Left cardiac atrium (tissue), 4 donors: ENCODE measurements at places on chromosomes 1 and 21. TPM values are rescaled to one million over a fixed set of nuclear protein-coding genes. Genes with fewer than 3 reads are reported as not detected.

ZBTB8A gene
- total RNA-seq: 4.7 TPM

FAM151A gene
- total RNA-seq: 0.15 TPM

TMCO4 gene
- total RNA-seq: 9.0 TPM

- DNase-seq: no peak
Observed at GRCh38 chr1:9537863-9538668, 1.2 kb upstream of the SLC25A33 start.

- DNase-seq: no peak
Observed at GRCh38 chr21:33377221-33377920, 25.8 kb upstream of the IFNGR2 start.

- DNase-seq: no peak
Observed at GRCh38 chr1:27727126-27727525, 1.4 kb downstream of the FAM76A start.
